AG09309 (cell line): ENCODE measurements at places on chromosomes 16 and 17.

GRCh38 chr17:37844158-37844976, 79.8 kb upstream of the TBC1D3K start:
- DNase-seq = no peak

DNA sequence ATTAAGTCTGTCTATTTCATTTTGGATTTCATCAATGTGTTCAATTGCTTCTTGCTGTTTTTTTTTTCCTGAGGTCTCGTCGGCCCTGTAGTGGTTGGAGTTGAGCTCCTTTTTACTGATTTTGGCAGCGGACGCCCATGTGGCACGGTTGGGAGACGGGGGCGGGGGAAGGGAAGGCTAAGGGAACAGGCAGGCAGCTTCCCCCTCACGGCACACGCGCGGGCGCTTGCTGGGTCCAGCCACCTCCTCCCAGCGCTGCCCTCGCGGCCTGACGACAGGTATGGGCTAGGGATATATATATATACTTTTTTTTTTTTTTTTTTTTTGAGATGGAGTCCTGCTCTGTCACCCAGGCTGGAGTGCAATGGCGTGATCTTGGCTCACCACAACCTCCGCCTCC, 11.4 kb downstream of the HSF5 start:
- DNase-seq = no peak

DNA sequence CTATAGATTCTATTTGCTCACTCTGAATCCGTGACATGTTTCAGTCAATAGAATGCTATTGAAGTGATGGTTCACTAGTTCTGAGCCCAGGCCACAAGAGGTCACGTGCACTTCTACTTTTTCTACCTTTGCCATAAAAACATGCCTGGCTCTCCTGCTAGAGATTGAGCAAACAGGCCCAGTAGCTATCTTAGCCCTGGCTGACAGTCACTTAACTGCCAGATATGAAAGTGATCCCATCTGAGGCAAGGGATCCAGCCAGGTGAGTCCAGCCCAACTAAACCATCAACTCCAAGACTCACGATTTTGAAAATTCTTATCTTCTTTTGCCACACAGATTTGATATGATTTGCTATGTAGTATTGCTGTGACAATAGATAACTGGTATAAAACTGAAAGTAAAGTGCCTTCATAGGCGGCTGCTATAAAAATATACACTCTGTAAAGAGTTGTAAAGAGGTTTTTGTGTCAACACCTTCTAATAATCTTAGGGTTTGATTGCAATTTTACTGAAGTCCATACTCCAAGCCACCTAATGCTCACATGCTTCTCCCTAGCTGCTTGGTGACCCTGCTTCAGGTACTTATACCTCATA, 937.7 kb upstream of the SOX9 start:
- DNase-seq = no peak

- DNase-seq = no peak
Observed at GRCh38 chr17:72761431-72761830, 331.1 kb downstream of the SLC39A11 start.

GRCh38 chr17:50206604-50207293, 5.3 kb upstream of the COL1A1 start:
- DNase-seq = no peak

GRCh38 chr17:83078378-83079351, 744 bp upstream of the METRNL start:
- no peak for DNase-seq

DNA sequence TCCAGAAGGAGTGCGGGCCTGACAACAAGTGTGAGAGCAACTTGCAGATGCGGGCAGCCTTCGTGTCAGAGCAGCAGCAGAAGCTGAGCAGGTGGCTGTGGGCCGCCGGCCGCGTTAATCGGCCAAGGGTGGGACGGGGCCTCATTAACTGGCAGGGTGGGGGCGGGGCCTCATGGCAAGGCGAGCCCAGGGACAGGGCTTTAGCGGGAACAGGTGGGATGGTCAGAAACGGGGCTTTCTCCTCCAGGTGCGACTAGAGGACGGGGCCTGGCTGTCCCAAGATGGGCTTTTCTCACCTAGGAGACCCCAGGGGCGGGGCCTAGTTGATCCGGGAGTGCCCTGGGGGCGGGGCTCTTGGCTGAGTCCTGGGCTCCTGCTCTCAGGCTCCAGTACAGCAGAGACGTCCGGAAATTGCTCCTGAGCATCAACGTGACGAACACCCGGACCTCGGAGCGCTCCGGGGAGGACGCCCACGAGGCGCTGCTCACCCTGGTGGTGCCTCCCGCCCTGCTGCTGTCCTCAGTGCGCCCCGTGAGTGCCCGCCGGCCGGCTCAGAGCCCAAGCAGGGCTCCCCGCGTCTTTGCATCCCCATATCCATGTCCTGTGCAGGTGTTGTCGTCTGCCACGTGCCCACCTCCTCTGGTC, 18.4 kb upstream of the PDK2 start:
- DNase-seq = no peak

DNA sequence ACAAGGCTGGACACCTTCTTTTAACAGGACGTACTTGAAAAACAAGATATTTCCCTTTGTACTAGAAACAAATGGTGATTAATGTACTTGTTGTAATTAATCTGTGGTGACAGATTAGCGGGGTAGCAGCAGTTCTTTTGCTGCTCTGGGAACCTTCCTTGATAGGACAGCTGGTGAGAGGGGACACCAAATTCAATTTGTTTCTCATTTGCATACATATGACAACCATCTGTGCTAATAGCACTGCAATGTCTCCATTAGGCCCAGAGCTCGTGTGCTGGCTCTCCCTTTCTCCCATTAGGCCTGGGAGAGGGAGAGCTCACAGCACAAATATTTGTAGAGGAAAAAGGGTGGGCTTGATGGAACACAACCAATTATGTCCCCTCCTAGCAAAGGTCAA, 221.0 kb upstream of the HS3ST3A1 start:
- DNase-seq = no peak

- peak; percentile 10 for DNase-seq
Observed at GRCh38 chr16:56547120-56547948, 17.5 kb upstream of the MT4 start.

DNA sequence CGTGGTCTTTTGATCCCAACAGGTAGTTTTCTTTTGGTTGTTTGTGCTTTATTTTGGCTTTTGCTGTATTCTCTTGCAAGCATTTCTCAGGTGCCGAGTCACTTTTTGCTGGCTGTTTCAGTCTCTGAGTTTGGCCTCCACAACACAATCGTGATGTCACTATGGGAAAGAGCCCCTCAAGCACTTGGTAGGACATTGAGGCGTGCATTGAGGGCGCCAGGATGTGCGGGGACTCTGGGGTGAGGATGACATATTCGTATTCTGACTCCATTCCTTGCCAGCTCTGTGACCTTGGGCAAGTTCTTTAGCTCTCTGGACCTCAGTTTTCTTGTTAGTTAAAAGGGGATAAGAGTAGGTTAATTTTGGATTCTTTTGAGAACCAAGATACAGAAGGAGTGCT, 13.0 kb downstream of the KSR1 start:
- no peak for DNase-seq

- no peak for DNase-seq
Observed at GRCh38 chr16:20347666-20348364, 4.7 kb downstream of the UMOD start.

DNA sequence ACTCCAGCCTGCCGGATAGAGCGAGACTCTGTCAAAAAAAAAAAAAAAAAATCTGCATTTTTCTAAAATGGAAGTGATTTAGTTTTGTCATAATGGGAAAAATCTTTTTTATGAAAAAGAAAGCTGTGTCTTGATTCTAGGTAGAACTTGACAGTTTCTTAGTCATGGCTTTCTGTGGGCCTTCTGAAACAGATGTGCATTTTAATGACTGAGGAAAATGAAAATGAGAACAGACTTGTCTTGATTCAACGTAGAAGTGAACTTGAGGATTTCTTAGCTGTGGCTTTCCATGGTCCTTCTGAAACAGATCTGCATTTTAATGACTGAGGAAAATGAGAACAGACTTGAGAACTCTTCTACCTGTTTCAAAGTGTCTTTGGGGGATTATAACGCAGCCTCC, 171.7 kb downstream of the VPS53 start:
- no peak for DNase-seq

DNA sequence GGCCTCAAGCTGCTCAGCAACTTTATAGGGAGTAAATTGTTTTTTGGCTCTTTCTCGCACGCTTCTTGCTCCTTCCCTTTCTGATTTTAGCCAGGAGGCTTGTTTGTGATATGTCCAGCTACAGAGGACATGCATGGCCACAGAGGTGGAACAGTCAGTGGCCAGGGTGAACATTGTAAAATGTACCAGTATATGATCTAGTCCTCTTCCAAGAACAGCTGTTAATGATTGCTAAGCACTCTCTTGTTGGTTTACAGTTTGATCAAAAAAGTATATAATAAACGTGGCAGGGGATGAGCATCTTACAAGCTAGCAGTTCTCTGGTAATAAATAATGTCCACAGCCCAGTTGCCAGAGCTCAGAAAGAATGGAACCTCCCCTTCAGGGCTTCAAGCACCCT, 461.7 kb upstream of the DYNLRB2 start:
- DNase-seq = no peak

DNA sequence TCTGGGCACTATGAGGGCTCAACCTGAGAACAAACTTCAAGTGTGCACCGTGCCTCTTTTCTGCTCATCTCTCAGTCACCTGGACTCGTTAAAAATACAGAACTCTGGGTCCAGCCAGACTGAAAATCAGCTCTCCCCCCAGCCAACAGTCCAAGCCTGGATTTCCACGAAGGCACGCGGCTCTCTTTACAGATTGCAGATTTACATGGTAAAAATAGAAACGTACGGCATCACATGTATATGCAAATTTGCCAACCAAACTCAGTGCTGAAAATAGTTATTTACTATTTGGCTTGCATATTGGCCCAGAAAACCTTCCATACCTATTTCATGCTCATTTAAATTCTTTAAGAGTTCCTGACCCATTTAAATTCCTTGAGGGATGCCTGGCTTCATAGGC, 315.8 kb downstream of the MAF start:
- no peak for DNase-seq
